ENCODE measurements at places on chromosomes 6 and 20. TPM values are rescaled to one million over a fixed set of nuclear protein-coding genes. Genes with fewer than 3 reads are reported as not detected.

RREB1 gene
- total RNA-seq, result 47.1 TPM

DNA sequence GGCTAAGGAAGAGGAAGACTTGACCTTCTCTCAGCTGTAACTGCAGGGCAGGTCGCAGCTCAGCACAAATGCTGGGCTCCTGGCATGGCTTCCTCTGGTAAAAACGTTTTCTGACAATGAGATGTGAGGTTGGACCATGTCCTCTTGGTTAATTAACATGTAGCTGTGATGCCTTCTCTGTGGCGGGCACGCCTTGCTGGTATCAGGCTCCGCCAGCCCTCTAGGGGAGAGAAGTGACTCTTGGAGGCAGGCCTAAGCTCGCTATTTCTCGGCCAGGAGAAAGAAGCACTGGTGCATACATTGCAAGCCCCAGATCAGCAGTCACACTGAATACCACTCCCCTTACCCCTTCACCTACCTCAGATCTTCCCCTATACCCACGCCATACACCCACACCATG lies 65.0 kb downstream of the QRSL1 start:
- no peak overlapping the region for H3K27ac ChIP-seq
- H3K4me1 ChIP-seq, result peaks cover 8% of the 10 kb centered on the region
- no peaks in the 10 kb centered on the region for H3K36me3 ChIP-seq
- DNase-seq, result no peak
- peaks cover 13% of the 10 kb centered on the region for H3K27me3 ChIP-seq

DNA sequence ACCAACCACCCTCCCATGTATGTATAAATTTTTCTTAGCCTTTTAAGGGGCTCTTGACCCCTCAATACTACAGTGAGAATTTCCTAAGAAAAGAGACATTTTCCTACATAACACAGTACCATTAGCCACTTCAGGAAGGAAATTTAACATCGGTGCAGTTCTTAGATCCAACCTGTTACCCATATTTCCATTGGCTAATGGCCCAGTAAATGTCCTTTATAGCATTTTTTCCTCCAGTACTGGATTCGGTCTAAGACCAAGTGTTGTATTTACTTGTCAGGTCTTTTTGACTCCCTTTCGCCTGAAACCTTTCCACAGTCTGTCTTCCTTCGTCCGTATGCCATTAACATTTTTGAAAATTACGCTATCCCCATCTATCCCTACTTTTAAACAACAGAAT lies 173.4 kb upstream of the PMEPA1 start:
- no peaks in the 10 kb centered on the region for H3K36me3 ChIP-seq
- no peaks in the 10 kb centered on the region for H3K4me1 ChIP-seq
- no peak overlapping the region for H3K27ac ChIP-seq
- DNase-seq, result no peak
- H3K4me3 ChIP-seq, result no peak overlapping the region

- DNase-seq, result peak; percentile 91
- peak overlapping the region; percentile 90 for H3K27ac ChIP-seq
- H3K36me3 ChIP-seq, result no peaks in the 10 kb centered on the region
- peaks cover 22% of the 10 kb centered on the region for H3K4me1 ChIP-seq
- peak overlapping the region; percentile 63 for H3K4me3 ChIP-seq
Measured at GRCh38 chr20:5529331-5530148, 212.8 kb upstream of the PROKR2 start.

DNA sequence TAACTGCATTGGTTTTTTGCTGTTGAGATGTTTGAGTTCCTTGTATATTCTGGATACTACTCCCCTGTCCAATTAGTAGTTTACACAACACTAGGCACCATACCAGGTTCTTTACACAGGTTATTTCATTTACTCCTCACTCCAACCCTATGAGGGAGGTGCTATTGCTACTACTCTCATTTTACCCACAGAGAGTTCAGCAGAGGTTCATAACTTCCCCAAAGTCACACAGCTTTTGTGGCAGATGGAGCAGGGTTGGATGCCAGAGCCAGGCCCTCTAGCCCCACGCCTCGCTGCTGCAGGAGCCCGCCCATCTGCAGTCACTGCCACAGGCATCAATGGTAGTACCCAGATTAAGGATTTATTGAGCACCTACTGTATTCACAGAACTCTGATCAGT lies 61.7 kb upstream of the MAP3K4 start:
- peaks cover 29% of the 10 kb centered on the region for H3K27me3 ChIP-seq
- no peak overlapping the region for H3K27ac ChIP-seq
- DNase-seq, result no peak
- H3K4me3 ChIP-seq, result no peak overlapping the region
- H3K36me3 ChIP-seq, result no peaks in the 10 kb centered on the region

- H3K4me1 ChIP-seq, result no peaks in the 10 kb centered on the region
- H3K4me3 ChIP-seq, result no peak overlapping the region
- no peaks in the 10 kb centered on the region for H3K27me3 ChIP-seq
- no peaks in the 10 kb centered on the region for H3K36me3 ChIP-seq
- no peak overlapping the region for H3K27ac ChIP-seq
Measured at GRCh38 chr6:23611776-23612381, 514.1 kb upstream of the NRSN1 start.

DNA sequence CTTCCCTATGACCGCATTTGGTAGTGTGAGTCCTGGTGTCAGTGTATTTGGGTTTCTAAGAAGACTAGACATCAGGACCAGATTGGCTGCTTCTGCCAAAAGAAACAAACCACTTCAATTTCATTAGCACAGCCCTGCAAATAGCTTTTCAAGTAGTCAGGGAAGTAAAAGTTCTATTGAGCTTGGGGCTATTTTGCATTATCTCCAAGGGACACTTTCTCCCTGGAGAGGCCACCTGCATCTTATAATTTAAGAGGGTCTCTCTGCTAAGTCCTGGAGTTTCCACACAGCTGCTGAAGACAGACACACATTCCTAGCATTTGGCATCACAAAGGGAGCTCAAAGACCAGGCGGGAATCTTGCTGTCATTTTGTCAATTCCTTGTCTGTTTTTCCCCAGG lies 141.2 kb downstream of the BMP2 start:
- no peak overlapping the region for H3K27ac ChIP-seq
- no peaks in the 10 kb centered on the region for H3K4me1 ChIP-seq
- no peaks in the 10 kb centered on the region for H3K36me3 ChIP-seq
- no peak for DNase-seq

DNA sequence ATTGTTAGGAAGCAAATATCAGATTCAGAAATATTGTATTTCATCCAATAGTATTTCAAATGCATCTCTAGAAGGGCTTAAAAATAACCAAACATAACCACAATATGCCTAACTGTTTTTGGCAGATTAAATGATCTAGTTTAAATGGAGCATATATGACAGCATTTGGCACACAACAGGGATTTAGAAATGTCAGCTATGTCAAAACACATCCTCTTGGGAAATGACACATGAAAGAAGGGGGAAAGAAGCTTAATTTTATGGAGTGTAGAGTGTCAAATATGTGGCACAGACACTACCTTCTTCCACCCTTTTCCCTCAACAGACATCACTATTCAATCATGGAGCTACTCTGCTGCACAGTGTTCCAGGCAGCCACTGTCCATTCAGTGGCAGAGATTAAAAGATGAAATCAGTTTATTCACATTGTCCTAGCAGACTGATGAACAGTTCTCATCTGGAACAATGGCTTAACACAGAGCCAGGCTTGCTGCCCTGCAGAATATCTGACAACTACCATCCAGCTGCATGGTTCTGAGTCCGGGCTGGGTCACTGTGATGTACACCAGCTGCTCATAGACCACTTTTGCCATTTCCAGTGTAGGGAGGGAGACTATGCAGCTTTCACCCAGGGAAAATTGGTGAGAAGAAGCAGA lies 349.8 kb downstream of the DHX35 start:
- no peaks in the 10 kb centered on the region for H3K4me1 ChIP-seq
- no peak overlapping the region for H3K4me3 ChIP-seq
- DNase-seq, result no peak
- H3K27me3 ChIP-seq, result peaks cover 7% of the 10 kb centered on the region
- H3K27ac ChIP-seq, result no peak overlapping the region

IBTK gene
- total RNA-seq, result 29.0 TPM

MATN4 gene
- not detected for total RNA-seq

GRCh38 chr6:4280707-4281106 lies 145.3 kb upstream of the ECI2 start:
- no peaks in the 10 kb centered on the region for H3K36me3 ChIP-seq
- H3K27me3 ChIP-seq, result peaks cover 45% of the 10 kb centered on the region
- H3K4me3 ChIP-seq, result no peak overlapping the region
- H3K4me1 ChIP-seq, result peaks cover 9% of the 10 kb centered on the region

DNA sequence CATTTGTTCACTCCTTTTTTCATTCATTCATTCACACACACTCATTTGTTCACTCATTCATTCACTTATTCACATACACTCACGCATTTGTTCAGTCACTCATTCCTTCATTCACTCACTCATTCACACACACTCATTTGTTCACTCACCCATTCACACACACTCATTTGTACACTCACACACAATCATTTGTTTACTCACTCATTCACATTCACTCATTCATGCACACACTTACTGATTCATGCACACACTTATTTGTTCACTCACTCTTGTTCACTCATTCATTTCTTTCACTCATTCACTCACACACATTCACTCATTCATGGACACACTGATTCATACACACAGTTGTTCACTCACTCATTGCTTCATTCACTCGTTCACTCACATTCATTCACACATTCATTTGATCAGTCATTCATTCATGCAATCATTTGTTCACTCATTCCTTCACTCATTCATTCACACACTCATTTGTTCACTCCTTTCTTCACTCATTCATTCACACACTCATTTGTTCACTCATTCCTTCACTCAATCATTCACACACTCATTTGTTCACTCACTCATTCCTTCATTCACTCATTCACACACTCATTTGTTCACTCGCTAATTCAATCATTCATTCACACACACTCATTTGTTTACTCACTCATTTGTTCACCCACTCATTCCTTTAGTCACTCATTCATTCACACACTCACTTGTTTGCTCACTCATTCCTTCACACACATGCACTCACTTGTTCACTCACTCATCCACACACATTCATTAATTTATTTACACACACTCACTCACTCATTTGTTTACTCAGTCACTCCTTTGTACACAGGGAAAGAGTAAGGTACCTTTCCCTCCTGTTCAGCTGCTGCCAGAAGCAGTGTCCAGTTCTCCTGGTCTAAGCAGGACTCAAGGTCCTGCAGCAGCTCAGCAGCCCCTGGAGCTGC lies 50.7 kb upstream of the BHLHE23 start:
- no peaks in the 10 kb centered on the region for H3K36me3 ChIP-seq
- H3K27ac ChIP-seq, result no peak overlapping the region
- H3K4me3 ChIP-seq, result no peak overlapping the region
- H3K4me1 ChIP-seq, result no peaks in the 10 kb centered on the region
- DNase-seq, result no peak

KHDC1L gene
- not detected for total RNA-seq

DNA sequence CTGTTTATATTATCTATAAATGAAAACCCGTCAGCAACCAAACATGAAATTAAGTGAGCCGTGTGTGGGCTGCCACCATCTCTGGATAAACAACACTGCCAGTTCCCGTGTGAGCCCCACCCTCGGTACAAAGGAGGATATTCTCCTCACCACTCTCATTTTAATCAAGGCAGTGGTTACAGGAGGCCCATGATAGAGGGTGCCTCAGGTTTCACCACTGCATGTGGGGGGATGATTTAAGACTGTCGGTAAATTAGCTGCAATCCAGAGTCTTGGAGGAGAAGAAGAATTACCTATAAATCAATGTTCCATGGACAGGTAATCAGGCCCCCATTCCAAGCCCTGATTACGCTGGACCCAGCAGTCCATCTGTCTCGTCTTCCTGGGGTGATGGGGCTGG lies 361.6 kb upstream of the SULF2 start:
- no peak for DNase-seq
- H3K27ac ChIP-seq, result no peak overlapping the region

GRCh38 chr6:109050012-109050411 lies 44.6 kb downstream of the SESN1 start:
- H3K27ac ChIP-seq, result peak overlapping the region; percentile 54
- peaks cover 28% of the 10 kb centered on the region for H3K4me1 ChIP-seq
- H3K36me3 ChIP-seq, result peaks cover 6% of the 10 kb centered on the region
- H3K4me3 ChIP-seq, result no peak overlapping the region
- DNase-seq, result no peak
- H3K27me3 ChIP-seq, result no peaks in the 10 kb centered on the region

GRCh38 chr6:36265744-36266143 lies 4.1 kb upstream of the PNPLA1 start:
- no peak for DNase-seq
- H3K4me1 ChIP-seq, result no peaks in the 10 kb centered on the region
- H3K27ac ChIP-seq, result no peak overlapping the region
- no peaks in the 10 kb centered on the region for H3K36me3 ChIP-seq

SIRPB1 gene
- total RNA-seq, result 14.8 TPM

ENPP1 gene
- 0.47 TPM for total RNA-seq

SAMD3 gene
- total RNA-seq, result 34.1 TPM
